ENCODE measurements at places on chromosomes 12 and 14. TPM values are rescaled to one million over a fixed set of nuclear protein-coding genes. Genes with fewer than 3 reads are reported as not detected.

KRT6A gene
- total RNA-seq = not detected

SLCO1B1 gene
- total RNA-seq = not detected

TAS2R42 gene
- not detected for total RNA-seq

ESR2 gene
- 0.98 TPM for total RNA-seq

TPPP2 gene
- not detected for total RNA-seq

YY1 gene
- total RNA-seq = 39.1 TPM

SLC11A2 gene
- 70.1 TPM for total RNA-seq

All from temporal lobe (tissue), 4 donors.